ENCODE measurements at places on chromosomes 4 and X.

GRCh38 chr4:108029016-108029720 lies 39.5 kb downstream of the HADH start:
- no peak for DNase-seq

GRCh38 chrX:10795721-10796120 lies 175.3 kb upstream of the MID1 start:
- no peak for DNase-seq

DNA sequence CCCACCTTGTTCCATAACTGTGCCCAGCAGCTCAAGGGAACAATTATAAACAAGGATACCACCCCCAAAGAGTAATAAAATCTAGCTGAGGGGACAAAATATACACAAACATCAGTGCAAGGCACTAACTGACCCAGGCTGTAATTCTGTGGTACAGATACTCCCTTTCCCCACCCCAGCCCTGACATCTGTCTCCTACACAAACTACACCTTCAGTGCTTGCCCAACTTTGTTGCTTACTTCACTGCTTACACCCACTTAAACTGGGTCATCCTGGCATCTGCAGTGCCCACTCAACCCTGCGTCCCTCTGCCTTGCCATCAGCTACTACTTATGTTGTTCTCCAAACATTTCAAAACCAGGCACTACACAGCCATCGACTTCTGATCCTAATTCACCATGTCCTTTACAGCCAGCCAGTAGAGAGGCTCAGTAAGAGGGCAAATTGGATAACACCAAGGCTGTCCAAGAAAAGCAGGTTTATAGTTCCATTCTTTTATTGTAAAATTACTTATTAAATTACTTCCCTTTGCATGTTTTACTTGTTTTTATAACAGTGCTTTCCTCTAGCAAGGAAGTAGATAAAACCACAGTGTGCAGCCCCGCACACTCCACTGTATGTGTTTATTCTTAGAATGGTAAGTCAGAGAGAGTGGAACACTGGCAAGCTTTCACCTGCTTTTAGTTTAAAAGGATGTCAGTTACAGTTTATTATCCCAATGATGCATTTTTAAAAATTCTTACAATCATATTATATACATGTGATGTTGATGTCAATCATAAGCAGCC lies 149.6 kb downstream of the INPP4B start:
- DNase-seq, result no peak

- DNase-seq, result no peak
Measured at GRCh38 chrX:34578237-34578636, 78.8 kb downstream of the TMEM47 start.
